HCT116 (cell line): ENCODE measurements at places on chromosomes 5 and 9.

DNA sequence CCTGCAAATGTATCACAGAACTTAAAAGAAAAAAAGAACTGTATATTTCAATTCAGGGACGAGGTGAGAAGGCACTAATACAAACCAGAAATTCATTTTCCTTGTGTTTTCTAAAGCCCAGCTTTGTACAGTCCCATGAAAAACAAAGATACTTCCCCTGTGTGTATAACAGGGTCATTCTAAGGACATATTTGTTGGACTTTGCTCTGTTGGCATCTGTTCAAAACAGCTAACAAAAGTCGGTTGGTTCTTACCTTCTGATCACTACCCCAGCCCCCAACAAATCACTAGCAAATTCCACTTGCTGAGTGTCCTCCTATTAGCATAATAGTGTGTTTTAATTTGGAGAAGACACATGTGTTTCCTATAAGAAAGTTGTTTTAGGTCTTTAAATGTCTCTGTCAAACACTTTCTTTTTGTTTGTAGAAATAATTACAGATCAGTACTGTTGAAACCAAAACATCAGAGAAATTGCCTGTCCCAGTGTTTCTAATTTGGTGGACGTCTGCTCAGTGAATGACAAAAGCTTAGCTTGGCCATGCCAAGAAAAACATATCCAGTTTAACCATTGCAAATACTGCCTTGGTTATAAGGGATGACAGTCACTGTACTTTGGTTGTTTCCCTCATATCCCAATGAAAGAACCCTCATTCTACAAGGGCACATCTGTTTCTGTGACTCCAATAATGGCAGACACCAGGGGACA lies 480.5 kb downstream of the EBF1 start:
- no peak for DNase-seq

- no peak for DNase-seq
These were observed 68.9 kb downstream of the FBXO38 start for GRCh38 chr5:148452499-148453193.

DNA sequence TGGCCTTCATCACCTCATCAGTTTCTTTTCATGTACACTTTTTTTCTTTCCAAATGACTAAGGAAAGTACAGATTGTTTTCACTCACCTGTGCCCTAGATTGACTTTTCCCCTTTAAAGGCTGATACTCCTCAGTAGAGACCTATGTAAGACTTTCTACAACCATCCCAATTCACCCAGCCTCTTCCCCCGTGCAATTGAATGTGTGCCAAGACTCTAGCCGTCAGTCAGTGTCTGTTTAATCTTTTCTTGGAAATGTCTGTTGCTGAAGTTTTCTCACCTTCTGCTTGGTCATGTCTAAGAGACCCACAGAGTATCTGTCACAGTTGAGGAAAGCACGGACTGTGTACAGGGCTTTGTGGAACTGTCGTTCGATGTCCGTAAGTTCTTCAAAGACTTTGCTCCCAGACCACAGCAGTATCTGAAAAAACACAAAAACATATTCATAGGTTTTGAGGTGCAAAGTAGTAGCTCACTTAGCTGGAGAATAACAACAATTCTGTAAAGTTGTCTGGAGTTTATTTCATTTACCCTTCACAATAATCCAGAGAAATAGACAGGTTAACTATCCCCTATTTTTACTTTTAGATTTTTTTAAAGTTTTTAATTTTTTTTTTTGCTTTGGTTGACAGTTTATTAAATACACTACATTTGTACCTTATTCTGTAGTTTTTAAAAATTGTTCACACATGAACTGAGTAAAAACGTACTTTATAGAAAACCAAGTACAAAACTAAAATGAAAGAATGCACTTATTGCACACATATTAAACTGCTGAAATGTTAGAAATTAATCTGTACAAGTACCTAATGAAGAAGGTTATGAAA lies 13.6 kb downstream of the PDE6A start:
- DNase-seq = no peak

DNA sequence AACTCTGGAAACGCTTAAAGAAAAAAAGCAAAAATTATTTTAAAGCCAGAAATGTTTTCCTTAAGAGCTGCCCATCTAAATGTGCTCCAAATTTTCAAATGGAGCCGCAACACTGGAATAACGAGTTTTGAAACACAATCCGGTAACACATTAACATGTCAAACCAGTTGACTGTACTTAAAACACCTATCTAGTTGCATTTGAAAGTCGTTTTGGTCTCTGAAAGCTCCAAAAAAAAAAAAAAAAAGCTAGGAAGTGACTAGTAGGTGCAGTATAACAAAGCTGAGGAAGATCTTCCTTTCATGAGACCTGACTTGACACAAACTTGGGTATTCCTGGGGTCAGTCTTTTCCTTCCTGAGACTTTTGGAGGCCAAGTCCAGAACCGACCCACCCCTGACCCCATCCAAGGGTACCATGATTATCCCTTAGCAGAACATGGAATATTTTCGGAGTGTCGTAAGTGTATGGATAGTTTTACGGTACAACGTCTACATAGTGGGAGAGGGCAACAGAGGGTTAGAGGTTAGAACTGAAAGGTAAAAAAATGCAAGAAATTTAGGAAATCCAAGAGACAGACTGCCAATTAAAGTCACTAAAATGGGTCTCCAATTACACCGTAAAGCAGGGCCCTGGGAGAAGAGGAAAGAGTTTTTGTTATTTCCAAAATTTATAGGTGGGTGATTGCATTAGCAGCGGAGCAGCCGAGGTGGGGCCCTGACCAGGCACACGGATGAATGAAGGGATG lies 812 bp downstream of the CETN3 start:
- DNase-seq = no peak

GRCh38 chr9:8651846-8652215 lies 852.3 kb upstream of the DMAC1 start:
- no peak for DNase-seq

- no peak for DNase-seq
These were observed 20.1 kb upstream of the GLDC start for GRCh38 chr9:6665628-6666027.

DNA sequence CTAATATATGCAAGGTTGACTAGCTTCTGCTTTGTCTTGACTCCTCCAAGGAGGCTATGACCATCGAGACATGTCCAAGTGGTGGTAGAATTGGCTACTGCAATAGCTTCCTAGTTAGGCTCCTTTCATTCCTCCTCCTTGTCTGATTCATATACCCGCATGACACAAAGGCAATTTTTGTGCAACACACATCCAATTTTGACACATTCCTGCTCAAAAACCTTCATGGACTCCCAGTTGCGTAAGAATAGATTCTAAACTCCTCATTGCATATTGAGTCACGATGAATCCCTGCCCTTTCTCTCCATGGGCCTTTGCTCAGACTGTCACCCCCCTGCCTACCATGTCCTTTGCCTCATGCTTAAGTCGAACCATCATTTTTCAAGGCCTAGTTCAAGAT lies 344.5 kb downstream of the ACTL7B start:
- no peak for DNase-seq

GRCh38 chr5:147629196-147629595 lies 119.3 kb upstream of the DPYSL3 start:
- no peak for DNase-seq

- no peak for DNase-seq
These were observed 8.9 kb upstream of the PALM2AKAP2 start for GRCh38 chr9:109771087-109771486.

DNA sequence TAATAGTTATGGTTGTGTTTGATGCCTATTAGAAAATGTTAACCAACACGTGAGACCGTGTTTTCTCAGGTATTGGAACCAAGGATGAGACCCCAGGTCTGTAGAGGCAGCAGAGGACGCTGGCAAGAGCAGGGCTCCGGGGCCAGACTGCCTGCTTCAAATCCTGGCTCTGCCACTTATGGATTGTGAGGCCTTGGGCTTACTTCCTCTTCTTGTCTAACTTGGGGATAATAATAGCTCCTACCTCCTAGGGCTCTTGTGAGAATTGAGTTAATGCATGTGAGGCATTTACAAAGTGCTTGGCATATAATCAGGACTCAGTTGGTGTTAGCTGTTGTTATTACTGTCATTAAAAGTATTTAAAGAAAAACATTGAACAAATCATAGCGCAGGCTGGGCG lies 85.5 kb upstream of the PITX1 start:
- DNase-seq = no peak

- peak; percentile 93 for DNase-seq
These were observed 107.9 kb downstream of the NDUFAF2 start for GRCh38 chr5:61052882-61053281.

DNA sequence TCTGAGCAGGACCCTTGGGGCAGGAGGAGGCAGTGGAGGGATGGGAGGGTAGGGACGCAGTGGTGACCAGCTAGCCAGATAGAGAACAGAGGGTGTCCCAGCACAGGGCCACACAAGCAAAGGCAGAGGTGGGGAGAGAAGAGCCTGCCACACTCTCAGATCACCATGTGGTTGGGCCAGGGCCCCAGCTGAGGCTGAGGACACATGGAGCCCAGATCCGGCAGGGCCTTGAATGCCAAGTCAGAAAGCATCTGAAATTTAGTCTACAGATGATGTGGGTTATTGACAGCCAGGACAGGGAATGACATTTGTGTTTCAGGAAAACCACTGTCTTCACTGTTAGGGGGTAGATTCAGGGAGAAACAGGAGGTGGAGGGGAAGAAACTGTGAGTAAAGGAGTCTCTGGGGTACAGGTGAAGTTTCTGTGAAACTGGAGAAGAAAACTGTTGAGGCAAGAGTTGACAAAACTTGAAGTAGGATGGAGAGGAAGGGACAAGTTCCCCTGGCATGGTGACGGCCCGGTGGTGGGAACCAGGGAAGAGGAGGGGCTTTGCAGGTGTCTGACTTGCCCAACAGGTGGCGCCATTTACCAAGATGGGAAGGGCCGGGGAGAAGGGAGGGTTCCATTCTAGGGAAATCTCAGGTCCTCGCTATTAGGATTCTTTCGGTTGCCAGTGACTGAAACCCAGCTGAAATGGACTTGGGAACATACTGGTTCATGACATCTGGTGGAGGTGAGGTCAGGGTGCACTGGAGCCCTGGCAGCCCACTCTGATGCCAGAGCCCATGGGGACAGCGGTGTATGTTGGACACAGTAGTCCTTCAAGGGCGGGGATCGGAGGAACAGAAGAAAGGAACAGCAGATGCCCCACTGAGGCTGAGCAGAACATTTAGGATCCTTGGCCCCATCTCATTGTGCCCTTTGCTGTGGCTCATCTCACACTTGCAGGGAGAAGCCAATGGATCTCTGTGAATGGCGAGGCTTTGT lies 100.1 kb downstream of the KCNIP1 start:
- peak; percentile 22 for DNase-seq

- DNase-seq = no peak
These were observed 86.3 kb downstream of the SLC44A1 start for GRCh38 chr9:105330755-105331154.
